ENCODE measurements at places on chromosomes 1 and 21.
A peak's percentile ranks its signal among the peaks of the same experiment; 100 is the strongest.

- no peak for DNase-seq
Observed at GRCh38 chr1:39394059-39394458, 97.4 kb upstream of the BMP8A start.

DNA sequence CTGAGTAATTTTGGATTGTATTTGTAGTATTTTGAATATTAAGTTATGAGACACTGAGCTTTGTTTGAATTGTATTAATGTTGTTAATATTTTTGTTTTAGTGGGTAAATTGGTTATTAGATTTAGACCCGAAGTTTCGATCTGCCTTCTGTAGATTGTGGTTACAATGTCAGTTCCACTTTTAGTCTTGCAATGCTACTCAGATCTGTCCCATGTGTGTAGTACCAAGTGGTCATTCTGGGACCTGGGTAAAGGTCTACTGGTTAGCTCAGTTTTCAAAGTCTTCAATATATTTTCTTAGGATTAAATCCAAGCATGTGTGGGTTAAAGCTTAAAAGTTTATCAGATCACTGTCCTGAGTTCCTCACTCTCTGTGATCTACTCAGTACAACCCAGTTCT, 346.5 kb upstream of the PROX1 start:
- no peak for DNase-seq

- no peak for DNase-seq
Observed at GRCh38 chr1:18632783-18633421, 2.3 kb downstream of the PAX7 start.

GRCh38 chr21:41886328-41886727, 7.2 kb upstream of the PRDM15 start:
- no peak for DNase-seq

- DNase-seq: no peak
Observed at GRCh38 chr1:121443001-121443540, 258.3 kb downstream of the SRGAP2C start.

GRCh38 chr1:178307264-178307663, 189.5 kb downstream of the CLEC20A start:
- DNase-seq: no peak

- no peak for DNase-seq
Observed at GRCh38 chr1:182671750-182672486, 12.5 kb downstream of the RGS8 start.

GRCh38 chr1:44603718-44604117, 70.6 kb downstream of the TMEM53 start:
- no peak for DNase-seq

DNA sequence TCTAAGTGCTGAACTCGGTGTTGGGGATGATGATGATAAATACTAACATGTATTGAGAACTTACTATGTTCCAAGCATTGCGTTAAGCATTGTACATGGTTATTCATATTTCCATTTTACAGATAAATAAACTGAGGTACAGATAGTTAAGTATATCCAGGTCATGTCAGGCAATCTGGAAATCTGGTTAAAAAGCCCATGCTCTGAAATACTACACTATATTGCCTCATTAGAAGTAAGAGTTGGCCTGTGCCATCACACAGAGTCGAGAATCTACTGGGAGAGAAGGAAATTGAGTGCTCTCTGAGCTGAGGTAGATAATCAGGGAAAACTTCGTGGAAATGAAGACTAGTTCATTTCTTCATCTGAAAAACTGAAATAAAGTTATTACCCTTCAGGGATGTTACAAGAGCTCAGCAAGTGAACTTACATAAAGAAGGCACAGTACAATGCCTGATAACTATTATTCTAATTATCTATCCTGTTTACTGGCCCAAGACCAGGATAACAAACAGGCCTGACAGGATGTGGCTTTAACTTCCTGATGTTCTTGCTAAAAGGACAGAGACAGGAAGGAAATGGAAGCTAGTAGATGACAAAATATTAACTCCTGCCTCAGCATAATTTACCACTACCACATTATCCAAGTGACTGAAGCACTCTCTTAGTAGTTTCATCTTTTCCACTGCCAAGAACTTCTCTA, 85.6 kb downstream of the EPS15 start:
- DNase-seq: no peak

DNA sequence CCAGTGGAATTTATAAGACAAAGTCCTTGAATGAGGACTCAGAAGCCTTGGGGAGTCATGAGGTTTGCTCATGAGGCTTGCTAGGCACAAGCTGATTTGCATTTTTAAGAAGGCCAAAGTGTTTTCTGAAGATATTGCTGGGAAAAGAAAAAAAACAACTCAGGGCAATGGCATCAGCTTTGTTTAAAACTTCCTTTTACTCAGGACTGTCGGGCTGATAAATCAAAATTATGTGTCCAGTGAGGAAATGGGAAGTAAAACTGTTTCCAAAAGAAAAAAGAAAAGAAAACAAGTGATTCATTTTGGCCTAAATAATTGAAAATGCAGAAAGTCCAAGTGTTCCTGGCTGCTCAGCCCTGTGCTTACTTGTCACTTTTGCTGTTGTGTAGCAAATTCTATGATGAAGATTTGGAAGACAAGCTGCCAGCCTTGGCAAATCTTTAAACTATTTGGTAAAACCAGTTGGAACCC, 282.4 kb downstream of the HLX start:
- no peak for DNase-seq

- DNase-seq: no peak
Observed at GRCh38 chr1:221137666-221138065, 258.4 kb downstream of the HLX start.

DNA sequence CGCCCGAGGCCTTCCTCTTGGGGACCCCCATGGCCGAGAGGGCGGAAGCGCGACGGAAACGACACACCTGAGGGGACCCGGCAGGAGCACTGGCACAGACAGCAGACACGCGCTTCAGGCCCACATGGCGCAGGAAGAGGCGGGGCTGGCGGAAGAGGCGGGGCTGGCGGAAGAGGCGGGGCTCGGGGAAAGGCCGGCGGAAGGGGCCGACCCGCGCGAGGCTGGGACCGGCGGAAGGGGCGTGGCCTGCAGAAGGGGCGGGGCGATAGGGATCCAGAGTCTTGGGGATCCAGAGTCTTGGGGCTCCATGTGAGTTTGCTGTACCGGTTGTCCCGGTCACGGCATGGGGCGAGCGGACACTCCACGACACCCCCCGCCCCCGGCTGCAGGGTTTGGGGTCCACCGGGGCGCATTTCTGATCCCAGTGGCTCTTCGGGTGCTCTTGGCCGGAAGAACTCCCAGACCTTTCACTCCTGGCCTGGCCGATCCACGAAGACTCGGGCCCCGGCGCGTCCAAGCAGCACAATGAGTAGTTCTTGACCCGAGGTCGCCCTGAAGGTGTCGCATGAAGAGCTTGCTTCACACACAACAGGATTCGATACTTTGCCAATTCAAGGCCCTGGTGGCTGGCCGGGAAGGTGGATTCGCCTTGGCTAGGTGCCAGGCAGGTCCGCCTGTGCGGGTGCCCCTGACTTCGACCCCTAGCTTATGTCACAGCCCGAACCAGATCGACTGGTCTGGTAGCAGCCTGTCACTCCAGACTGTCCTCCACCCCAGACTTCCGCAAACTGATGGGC, at the start of gene URB1:
Gene URB1, minus strand, starts transcription at position 133 of the 797 bp plus-strand sequence. Its CDS starts 102 bp downstream, at position 31.
- DNase-seq: peak; percentile 91

- DNase-seq: no peak
Observed at GRCh38 chr1:20192364-20192763, 6.0 kb upstream of the PLA2G2C start.

- no peak for DNase-seq
Observed at GRCh38 chr1:184096005-184096404, 44.5 kb downstream of the TSEN15 start.

GRCh38 chr1:163874070-163874469, 552.3 kb downstream of the NUF2 start:
- DNase-seq: no peak

- no peak for DNase-seq
Observed at GRCh38 chr1:230355594-230355993, 70.5 kb downstream of the PGBD5 start.

DNA sequence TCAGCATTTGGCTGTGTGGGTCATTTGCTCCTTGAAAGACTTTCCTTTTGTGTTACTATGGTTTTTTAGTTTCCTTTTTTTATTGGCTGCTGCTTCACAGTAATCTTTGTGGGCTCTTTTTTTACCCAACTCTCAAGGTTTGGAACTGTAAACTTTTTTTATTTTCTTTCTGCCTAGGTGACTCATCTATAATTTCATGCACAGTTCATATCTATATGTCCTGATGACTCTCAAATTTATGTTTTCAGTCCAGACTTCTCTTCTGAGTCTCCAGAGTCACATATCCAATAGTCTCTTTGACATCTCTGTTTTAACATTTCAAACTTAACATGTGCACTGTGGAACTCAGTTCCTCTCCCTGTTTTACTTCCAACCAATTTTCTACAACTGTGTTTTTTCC, 83.4 kb downstream of the ATF6 start:
- DNase-seq: no peak

GRCh38 chr1:169689395-169689794, 22.0 kb downstream of the SELL start:
- DNase-seq: no peak

- no peak for DNase-seq
Observed at GRCh38 chr1:189158155-189158554, 1319.5 kb downstream of the BRINP3 start.

DNA sequence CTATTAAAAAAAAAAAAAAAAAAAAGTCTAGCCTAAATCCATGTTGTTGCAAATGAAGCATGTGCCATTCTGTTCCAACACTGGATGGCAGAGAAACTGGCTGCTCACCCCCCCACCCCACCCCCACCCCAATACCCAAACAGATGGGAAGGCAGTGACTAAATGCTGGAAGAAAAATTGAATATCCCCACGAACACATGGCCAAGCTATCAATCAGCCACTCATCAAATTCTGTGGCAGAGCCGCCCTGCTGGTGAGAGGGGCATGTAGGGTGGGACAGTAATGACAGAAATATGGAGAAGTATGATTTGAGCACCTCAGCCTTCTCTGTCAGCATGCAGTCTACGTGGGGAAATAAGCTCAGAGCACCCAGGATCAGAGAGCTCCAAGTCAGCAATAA, 34.1 kb downstream of the OPTC start:
- no peak for DNase-seq

- no peak for DNase-seq
Observed at GRCh38 chr1:184752656-184753055, 2.0 kb downstream of the EDEM3 start.

GRCh38 chr1:87539147-87539546, 210.5 kb downstream of the LMO4 start:
- no peak for DNase-seq

GRCh38 chr1:238779716-238780115, 606.7 kb upstream of the CHRM3 start:
- DNase-seq: no peak

DNA sequence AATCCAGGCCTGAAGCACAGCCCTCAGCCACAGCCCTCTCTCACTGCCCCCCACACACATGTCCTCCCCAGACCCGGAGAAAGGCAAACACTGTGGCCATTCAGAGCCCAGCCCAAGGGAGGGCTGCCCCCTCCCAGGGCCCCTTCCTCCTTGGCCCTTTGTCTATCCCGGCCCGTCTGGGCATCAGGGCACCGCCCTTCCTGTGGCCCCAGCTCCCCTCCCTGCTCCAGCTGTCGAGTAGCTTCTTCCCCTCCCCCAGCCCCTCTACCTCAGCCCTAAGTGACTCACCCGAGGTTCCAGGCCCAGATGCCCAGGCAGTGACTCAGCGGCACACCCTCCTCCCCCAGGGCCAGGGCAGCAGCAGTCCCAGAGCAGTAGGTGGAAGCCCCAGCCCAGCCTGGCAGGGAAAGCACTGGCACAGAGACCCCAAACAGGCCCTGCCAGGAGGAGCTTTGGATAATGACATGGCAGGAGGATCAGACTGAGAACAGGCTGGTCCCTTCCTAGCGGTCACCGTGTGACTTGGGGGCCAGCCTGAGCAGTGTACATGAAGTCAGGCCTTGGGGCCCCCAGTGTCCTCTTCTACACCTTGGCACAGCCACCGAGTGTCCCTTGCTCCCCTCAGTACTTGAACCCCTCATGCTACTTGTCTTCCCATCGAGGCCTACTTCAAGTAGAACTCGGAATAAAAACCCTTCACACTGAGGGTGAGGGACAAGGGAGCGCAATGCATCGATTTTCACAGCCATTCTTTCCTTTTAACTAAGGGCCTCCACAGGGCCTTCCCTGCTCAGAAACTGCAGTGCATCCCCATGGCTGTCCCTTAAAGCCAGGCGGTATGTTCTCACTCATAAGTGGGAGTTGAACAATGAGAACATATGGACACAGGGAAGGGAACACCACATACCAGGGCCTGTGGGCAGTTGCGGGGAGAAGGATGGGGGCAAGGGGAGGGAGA, 1.0 kb upstream of the S100A2 start:
- DNase-seq: peak; percentile 83

- no peak for DNase-seq
Observed at GRCh38 chr1:51295926-51296325, 34.4 kb downstream of the TTC39A start.

- DNase-seq: no peak
Observed at GRCh38 chr1:4549930-4550329, 104.5 kb upstream of the AJAP1 start.

- no peak for DNase-seq
Observed at GRCh38 chr1:32426489-32427255, 32.4 kb upstream of the BSDC1 start.

DNA sequence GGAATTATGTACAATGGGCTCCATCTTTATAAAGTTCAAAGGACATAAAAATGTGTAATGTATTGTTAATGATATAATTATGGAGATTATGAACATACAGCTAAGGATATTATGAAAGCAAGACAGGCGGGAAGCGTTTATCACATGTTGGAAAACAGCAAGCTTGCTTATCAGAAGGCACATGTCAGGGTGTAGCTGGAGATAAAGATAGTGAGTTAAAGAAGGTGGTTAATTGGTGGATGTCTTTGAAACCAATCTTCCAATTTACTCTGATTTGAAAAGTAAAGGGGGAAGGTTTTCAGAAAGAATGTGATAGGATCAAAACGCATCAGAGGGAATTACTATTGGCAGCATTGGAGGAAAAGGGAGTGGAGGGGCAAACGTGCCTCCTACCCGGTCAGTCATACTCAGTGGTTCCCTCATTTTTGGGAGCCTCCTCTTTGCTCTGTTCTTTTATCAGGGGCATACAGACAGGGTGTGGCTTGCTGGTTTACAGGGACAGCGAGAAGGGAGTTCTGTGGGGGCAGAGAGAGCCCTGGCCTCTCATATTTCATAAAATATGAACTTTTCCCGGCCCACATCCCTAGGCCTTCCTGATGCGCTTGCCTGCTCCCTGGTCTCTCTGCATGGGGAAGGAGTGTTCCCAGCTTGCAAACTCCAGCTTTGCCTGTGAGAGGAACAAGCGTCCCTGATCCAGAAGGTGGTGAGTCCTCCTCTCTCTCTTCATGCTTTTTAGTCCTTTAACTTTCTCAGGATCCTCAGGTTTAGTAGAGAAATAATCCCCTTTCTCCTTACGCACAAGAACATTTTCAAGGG, 8.0 kb upstream of the SVBP start:
- DNase-seq: no peak

- DNase-seq: no peak
Observed at GRCh38 chr1:78358165-78358564, 132.6 kb upstream of the PTGFR start.

All from activated T-helper 1 cell treated with Interleukin-2 at 50 U/mL for 16 hours (primary cell).